ENCODE measurements at places on chromosomes 2 and 18.
A peak's percentile ranks its signal among the peaks of the same experiment; 100 is the strongest.

DNA sequence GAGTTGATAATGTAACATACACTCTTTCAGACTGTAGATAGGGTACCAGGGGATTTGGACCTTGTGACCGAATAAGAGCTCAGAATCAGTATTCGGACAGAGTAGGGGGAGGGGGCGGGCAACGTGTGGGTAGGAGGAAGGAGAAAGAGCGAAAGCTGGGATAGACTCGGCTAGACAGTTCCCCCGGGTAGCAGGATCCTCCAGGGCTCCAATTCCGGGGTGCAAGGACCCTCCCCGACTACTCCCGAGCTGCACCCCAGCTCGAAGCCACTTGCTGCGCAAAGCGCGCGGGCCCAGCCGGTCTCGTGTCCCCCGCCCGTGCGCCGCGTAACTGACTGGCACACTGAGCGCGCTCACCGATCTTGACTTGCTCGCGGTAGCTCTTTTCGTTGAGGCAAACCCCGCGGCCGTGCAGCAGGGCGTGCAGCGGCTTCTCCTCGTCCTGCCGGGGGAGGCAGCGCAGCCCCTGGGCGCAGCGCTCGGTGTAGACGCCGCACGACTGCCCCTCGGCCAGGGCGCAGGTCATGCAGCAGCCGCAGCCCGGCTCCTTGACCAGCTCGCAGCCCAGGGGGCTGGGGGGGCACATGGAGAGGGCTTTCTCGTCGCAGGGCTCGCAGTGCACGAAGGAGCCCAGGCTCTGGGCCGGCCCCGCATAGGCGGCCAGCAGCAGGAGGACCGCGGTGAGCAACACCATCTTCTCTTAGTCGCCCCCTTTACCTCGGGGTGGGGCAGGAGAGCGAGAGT is 1.1 kb downstream of the IGFBP5 start:
- peak; percentile 27 for ATAC-seq

GRCh38 chr2:46858702-46859090 is 56.9 kb downstream of the MCFD2 start:
- no peak for ATAC-seq

DNA sequence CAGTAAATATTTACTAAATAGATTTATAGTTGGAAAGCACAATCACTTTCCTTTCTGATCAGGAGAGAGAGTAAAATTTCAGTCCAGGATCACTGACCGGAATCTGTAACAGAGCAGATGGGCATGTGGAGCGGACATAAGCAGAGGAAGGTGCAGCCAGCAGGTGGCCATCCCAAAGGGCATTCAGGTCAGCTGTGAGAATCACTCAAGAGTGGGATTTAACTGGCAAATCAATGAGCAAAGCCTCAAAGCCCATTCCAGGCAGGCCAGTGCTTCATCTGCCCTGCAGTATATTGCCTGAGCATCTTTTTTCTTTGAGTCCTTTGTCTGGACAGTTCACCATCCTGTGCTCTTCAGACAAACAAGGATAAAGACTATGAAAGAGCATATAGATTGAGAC is 166.4 kb upstream of the SLC14A2 start:
- no peak for ATAC-seq

DNA sequence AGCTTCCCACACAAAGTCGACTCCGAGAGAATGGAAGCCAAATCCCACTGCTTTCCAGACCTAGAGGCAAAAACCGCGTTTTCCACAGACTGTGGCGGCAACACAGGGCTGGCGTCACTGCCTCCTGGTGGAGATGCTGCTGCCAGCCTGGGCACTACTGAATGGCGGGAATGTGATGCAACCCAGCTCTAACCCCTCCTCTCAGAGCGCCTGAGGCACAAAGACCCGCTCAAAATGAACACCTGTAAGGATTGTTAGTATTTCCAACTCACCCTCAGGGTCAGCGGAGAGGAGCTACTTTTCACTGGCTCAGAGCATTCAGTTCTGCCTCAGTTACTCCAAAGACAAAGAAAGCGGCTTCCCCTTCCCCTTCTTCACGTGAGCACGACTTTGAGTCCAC is 548.0 kb upstream of the SALL3 start:
- no peak for ATAC-seq

DNA sequence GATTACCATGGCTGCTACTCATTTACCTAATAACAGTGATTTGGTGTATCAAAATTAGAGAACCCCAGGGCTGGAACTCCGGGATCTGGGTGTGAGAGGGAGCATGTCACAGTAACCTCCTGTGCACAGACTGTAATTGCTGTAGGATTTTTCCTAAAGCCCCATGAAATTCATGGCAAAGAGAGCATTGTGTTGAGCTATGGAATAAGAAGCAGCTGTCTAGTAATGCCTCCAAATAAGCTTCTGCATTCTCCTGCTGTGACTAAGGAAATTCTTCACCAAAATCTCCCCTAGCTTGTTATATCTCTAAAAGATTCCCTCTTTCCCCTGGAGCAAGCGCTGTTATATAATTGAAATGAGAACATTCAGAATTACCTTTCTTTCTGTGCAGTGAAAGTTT is 158.1 kb upstream of the SPATS2L start:
- no peak for ATAC-seq

DNA sequence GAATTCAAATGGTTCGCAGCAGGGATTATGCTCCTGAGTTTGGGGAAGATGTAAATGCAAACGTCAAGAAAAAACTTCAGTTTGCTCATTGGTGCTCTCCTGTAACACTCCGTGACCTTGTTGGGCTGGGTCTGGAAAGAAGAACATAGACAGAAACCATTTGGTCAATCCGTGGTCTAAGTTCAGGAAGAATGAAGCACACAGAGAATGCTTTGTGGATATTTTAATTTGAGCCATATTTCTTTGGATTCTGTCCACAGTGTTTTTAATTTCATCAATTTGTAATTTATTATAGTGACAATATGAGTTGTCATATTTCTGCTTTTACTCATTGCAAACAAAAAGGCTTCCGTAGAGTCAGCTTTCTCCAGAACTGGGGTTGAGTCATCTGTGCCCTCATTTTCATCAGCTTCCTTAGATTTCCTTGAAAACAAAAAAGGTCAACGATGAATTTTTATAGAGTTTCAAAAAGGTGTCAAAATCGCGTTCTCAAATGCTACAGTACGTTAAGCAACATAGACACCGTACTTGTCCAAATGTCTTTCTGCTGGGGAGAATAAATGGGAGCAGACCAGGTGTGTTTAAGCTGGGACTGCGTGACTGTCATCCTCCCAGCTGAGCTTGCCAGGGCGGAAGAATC is 606.4 kb downstream of the RNF144A start:
- ATAC-seq: peak; percentile 10

GRCh38 chr2:88159955-88160415 is 10.2 kb upstream of the THNSL2 start:
- ATAC-seq: peak; percentile 46

GRCh38 chr2:96868555-96869280 is 1.2 kb downstream of the SEMA4C start:
- ATAC-seq: peak; percentile 45

GRCh38 chr18:39302481-39302880 is 1736.9 kb upstream of the CELF4 start:
- no peak for ATAC-seq

DNA sequence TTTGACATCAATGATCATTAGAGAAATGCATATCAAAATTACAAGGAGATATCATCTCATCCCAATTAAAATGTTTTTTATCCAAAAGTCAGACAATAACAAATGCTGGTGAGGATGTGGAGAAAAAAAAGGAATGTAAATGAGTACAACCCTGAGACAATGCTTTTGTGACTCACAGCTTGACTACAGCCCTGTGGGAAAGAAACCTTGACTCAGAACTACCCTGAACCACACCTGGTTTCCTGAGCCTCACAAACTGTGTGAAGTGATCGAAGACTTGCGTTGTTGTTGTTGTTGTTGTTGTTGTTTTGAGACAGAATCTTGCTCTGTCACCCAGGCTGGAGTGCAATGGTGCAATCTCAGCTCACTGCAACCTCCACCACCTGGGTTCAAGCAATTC is 266.6 kb upstream of the MYT1L start:
- ATAC-seq: no peak

GRCh38 chr18:8982416-8983183 is 119.9 kb upstream of the NDUFV2 start:
- no peak for ATAC-seq

DNA sequence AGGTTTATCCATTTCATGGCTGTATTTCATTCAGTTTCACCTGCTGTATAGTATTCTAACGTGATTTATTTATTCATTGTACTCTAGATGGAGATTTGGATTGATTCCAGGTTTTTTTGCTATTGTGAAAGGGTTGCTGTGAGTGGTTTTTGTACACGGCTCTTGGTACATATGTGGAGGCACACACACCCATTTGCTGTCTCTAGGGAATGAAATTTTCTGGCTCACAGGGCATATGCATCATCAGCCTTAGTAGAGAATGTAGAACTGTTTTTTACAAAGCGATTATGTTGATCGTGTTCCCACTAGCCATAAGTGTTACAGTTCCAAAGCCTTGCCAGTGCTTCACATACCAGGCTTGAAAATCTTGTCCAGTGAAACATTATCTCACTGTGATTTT is 5.1 kb downstream of the SPTBN1 start:
- no peak for ATAC-seq

DNA sequence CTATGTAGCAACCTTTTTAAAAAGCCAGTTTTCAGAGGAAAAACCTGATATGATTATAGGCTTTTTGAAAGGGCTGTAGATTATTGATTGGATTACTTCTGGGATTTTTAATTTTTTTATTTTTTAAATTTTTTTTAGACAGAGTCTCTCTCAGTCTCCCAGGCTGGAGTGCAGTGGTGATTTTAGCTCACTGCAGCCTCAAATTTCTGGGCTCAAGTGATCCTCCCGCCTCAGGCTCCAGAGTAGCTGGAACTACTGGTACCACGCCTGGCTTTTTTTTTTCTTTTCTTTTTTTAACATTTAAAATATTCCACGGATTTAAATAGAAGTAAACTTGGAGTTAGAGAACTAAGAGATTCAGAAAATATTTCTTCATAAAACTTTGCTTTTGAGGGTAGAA is 1.2 kb downstream of the MRPL19 start:
- no peak for ATAC-seq

DNA sequence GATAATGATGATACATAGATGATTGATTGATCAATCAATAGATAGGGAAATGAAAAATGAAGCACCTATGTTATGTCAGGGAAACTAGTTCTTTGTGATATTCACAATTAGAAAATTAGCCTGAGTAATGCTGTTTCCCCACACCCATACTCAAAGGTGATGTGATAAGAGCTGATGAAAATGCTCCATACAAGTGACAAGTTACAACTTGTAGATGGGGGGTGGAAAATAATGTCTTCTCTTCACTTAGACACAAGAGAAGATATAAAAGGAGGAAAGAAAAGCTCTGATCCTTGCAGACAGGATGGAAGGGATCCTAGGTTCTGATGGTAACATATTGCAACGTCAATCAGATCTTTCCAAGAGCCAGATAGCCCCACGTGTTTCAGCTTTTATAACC is 365.9 kb downstream of the AKAIN1 start:
- no peak for ATAC-seq

DNA sequence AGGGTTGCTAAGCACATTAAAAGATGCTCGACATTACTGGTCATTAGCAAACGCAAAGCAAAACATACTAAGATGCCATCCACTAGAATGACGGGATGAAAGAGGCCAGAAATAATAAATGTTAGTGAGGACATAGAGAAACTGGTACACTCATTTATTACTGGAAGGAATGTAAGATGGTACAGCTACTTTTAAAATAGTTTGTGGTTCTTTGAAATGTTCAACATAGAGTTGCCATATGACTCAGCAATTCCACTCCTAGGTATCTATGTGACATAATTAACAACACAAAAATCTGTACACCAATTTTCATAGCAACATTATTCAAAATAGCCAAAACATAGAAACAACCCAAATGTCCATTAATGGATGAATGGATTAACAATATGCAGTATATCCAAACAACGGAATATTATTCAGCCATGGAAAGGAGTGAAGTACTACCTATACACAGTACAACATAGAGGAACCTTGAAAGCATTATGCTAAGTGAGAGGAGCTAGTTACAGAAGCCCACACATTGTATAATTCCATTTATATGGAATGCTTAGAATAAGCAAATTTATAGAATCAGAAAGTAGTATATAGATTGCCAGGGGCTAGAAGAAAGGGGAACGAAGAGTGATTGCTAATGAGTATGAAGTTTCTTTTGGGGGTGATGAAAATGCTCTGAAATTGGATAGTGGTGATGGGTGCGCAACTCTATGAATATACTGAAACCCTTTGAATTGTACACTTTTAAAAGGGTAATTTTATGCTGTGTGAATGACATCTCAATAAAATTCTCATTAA is 61.9 kb upstream of the IL1R1 start:
- peak; percentile 42 for ATAC-seq

DNA sequence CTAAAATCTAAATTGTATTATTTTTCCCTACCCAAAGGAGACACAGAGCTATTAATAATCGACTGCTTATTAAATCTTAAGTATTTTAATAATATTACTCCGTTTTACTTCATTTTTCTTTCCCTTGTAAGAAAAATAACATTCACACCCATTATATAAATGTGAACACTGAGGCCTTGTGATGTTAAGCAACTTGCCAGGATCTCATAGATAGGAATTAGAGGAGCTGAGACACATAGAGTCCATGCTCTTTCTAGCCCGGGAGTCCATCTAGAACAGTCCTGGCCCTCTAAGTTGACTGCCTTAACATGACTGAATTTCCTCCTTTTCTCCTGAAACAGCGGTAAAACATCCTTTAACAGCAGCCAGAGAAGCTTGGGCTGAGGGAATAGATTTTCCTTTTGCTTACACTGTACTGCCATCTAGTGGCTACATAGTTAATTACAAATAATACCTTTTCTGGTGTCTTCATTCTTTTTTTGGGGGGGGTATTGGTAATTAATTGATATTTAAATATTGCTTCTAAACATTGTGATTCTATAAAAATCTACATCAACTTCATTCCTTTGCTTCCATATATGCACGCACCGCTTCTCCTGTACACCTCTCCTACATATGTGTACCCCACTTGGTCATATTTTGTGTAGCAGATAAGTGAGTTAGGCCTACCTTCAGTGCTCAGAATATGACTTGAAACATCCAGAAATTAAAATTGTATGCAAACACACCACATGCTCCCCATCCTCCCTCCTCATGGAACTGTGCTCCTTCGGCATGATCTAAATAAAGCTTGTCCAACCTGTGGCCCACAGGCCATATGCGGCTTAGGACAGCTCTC is 125.8 kb upstream of the HNMT start:
- no peak for ATAC-seq

DNA sequence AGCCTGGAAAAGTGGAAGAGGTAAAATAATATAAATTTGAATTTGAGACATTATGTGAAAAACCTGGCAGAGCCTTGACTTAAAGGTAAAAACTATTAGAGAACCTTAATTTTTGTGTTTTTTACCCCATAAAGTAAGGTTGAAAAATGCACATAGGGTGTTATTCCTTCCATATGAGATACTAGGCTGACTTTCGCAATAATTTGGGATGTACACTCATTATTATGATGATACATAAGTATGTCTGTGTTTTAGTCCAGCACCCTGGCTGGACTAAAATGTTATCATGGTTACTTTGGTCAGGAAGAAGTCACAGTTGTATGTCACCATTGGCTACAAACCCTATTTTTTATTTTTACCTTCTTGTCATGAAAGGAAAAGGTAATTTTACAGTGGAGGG is 19.8 kb downstream of the NEMP2 start:
- no peak for ATAC-seq
